ENCODE measurements at places on chromosomes 7 and 10. TPM values are rescaled to one million over a fixed set of nuclear protein-coding genes. Genes with fewer than 3 reads are reported as not detected.

CCDC126 gene
- total RNA-seq: 13.7 TPM

EEPD1 gene
- 20.1 TPM for total RNA-seq

GRCh38 chr7:122674502-122674901 is 24.4 kb downstream of the RNF133 start:
- no peak for DNase-seq

DNA sequence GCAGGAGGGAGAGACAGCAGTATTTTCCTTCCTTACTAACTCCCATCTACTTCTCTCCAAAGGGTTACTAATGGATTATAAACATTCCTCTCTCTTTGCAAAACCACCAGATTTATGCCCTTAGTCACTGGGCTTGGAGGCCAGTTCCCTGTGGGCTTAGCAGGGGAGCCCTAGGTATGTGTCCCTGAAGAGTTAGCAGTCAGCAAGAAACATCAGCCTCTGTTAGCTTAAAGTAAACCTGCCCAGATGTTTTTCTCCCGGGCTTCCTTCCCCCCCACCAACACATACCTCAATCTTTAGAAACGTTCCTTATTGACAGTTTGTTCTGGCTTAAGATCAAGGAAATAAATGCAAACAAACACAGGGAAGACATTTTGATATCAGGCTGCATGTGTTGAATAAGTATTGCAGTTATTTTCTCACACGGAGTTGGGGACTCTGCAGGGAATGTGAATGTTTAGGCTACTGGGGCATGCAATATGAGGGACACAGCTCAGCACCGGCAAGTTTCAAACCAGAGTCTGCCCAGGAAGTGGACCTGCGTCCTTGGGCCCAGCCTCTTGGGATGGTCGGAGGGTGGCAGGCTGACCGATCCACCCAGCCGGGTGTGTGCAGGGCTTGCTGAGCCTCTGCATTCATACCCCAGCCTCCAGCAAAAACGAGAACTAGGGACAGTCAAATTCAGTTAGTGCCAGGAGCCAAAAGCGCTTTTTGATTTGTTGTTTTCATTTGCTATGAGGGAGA is 252.0 kb upstream of the GRB10 start:
- DNase-seq: no peak

HOXA9 gene
- total RNA-seq: 13.2 TPM

GRCh38 chr10:100122780-100123179 is 41.1 kb upstream of the CPN1 start:
- DNase-seq: no peak

- no peak for DNase-seq
These were observed 699 bp downstream of the GHITM start for GRCh38 chr10:84140036-84140379.

Data from mesothelial cell of epicardium (in vitro differentiated cells).